NCI-H510A (cell line): ENCODE measurements at places on chromosomes 1 and 21.

DNA sequence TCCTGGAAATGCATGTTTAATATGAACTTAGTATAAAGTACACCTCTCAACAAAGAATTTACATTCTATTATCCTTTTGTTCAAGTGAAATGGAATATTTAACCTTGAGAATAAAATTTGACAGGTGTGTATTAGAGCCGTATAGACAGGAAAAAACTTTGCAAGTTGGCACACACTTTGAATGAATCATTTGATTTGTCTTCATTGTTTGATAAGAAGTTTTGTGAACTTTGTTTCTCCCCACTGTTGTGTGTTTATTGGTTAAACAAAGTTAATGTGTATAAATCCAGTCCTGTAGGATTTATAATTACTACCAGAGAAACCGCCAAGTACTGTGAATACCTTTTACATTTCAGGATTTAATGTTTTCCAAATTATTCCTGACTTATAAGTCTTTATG lies 2.0 kb downstream of the SYDE2 start:
- DNase-seq, result no peak

DNA sequence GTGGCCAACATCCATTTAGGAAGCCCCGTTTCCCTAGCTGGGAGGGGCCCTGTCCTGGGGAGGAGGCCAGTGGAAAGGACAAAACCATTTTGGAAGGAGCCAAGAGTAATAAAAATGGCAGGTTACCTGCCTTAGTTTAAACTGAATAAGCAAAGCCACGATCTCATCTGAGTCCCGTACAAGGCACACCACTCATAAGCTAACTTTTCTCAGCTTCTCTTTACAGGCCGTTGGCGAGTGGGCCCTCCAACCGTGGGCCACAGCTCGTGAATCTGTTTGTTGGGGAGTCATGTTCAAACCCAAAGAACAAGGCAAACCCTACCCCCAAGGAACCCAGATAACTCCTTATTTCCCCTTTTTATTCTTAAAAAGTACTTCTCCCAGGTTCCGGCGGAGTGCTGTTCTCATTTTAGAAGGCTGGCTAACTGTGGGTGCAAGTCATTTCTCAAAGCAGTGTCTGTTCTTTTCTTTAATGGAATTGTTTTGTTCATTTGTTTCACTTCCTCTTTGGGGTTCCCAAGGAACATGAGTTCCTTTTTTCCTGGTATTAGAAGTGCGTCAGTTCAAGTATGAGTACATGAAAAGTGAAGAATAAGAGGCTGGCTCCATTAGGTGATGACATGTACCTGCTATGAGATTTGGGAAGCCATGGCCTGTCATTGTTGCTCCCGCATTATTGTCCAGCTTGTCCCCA lies 89.0 kb downstream of the PSMG1 start:
- no peak for DNase-seq

DNA sequence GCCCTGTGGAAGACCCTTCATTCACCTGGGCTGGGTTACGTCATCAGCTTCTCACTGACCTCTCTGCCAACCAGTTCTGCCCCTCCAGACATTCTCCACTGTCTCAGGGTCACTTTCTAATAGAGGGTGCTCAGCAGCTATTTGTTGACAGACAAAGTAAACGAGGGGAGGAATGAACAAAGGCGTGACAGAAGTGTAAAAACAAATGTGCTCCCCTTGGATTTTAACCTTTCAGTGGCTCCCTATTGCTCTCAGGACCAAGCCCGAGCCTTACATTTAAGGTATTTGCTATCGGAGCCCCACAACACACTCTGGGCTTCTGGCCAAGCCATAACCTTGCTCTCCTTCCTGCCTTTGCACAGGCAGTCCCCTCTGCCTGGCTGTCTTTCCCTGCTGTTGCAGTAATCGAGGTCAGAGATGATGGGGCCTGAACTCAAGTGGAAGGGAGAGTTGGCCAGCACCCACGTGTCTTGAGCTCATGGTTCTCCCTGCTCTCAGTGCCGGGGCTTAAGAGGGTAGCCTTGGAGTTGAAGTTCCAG lies 9.3 kb upstream of the MARCKSL1 start:
- no peak for DNase-seq

GRCh38 chr1:206105464-206105995 lies 11.7 kb downstream of the AVPR1B start:
- no peak for DNase-seq

- no peak for DNase-seq
Measured at GRCh38 chr1:153404086-153404635, 12.2 kb upstream of the S100A7A start.
